Activated effector memory CD4-positive, alpha-beta T cell treated with anti-CD3 and anti-CD28 coated beads, Interleukin-2, amount 50 U/mL, for 16 hours (primary cell): ENCODE measurements at places on chromosomes 1 and 21.

DNA sequence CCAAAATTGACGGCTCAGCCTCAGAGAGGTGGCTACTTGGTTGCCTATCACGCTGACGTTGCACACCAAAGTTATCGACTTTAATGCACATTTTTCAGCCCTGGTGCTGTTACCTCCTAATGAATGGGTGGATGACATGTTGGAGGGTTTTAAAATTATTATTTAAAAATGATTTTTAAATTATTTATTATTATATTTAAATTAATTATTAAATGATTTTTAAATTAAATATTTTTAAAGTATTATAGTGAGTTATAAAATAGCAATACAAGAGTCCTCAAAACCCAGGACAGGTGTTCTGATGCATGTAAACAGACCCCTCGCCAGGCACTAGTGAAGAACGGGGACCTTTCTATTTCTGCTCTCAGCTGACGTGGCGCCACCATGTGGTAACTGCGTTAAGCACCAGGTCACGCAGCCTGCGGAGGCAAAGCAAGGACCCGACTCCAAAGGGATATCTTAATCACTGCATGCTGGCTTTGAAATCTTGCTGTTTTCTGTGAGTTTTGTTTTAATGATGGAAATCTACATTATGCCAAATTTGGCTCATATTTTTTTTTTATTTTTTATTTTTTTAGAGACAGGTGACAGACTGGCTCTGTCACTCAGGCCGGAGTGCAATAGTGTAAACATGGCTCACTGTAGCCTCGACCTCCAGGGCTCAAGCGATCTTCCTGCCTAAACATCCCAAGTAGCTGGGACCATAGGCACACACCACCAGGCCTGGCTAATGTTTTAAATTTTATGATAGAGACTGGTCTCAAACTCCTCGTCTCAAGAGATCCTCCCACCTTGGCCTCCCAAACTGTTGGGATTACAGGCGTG lies 22.6 kb downstream of the CASP9 start:
- peak; percentile 80 for DNase-seq

DNA sequence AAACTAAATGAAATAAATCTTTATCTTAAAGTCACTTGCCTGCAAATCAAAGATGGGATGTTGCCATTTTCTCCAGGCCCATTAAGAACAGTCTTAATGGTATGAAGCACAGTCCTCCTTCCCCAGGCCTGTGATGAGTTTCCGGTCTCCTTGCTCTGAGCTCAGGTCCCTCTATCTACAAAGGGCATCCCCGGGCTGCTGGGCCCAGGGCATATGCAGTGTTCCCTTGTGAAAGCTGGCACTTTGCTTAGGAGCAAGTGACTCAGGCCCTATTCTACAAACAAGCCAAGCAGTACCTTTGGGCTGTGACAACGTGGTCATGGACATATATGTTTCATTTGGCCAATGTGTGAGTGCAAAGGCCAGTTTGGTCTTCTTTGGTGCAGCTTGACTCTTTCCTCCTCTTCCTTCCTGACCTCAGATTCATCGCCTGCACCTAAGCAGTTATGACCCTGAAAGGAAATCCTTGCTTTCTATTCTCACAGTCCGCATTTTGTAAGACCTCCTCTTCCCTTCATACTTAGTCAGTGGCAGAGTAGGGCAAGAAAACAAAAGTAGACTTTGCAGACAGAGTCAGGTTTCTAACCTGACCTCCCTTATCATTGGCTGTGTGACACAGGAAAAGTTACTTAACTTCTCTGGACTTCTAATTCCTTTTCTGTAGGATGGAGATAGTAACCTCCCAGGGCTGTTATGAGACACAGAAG lies 109.5 kb downstream of the ERG start:
- no peak for DNase-seq

GRCh38 chr1:162710780-162711465 lies 78.7 kb downstream of the DDR2 start:
- DNase-seq, result no peak

- no peak for DNase-seq
Observed at GRCh38 chr1:239383714-239384113, 2.7 kb upstream of the CHRM3 start.

- DNase-seq, result peak; percentile 71
Observed at GRCh38 chr1:64962441-64962840, 3.9 kb downstream of the JAK1 start.

GRCh38 chr1:228349701-228350171 lies 56.9 kb downstream of the TRIM11 start:
- peak; percentile 38 for DNase-seq

DNA sequence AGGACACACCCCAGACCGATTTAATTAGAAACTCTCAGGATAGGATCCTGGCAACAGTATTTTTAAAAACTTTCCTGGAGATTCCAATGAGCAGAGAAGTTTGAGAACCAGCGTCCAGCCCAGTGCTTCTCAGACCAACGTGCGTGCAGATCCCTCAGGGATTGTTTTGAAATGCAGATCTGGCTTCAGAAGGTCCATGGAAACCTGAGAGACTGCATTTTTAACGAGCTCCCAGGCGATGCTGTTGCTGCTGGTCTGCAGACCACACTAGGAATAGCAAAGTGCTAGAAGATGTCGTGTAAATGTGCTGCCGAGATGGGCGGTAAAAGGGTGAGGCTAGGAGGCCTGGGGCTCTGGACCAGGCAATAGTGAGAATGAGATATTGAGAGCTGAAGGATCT lies 18.4 kb upstream of the CASQ1 start:
- no peak for DNase-seq

GRCh38 chr21:32096411-32096810 lies 182.4 kb downstream of the MIS18A start:
- no peak for DNase-seq

DNA sequence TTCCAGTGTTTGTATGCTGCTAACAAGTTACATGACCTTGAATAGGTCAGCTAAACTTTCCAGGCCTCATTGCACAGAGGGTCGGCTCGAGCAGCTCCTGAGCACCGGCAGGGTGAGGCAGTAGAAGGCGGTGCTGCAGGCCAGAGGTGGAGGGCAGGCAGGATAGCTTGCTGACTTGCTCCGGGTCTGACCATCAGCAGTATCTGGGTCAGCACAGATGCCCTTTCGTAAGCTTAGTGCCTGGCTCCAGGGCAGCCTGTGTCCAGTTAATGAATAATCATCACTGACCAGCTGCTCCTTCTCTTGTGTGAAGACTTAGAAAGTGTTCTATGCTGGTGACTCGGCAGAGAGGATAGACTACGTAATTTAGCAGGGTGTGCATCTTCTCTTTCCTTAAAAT lies 6.9 kb downstream of the MAPKAPK2 start:
- no peak for DNase-seq

GRCh38 chr1:91201694-91202093 lies 179.9 kb upstream of the ZNF644 start:
- DNase-seq, result no peak

- no peak for DNase-seq
Observed at GRCh38 chr1:73331726-73332125, 866.2 kb downstream of the LRRIQ3 start.

- no peak for DNase-seq
Observed at GRCh38 chr1:67684526-67685066, 405 bp upstream of the GADD45A start.

- no peak for DNase-seq
Observed at GRCh38 chr21:26686278-26686677, 113.2 kb upstream of the CYYR1 start.

DNA sequence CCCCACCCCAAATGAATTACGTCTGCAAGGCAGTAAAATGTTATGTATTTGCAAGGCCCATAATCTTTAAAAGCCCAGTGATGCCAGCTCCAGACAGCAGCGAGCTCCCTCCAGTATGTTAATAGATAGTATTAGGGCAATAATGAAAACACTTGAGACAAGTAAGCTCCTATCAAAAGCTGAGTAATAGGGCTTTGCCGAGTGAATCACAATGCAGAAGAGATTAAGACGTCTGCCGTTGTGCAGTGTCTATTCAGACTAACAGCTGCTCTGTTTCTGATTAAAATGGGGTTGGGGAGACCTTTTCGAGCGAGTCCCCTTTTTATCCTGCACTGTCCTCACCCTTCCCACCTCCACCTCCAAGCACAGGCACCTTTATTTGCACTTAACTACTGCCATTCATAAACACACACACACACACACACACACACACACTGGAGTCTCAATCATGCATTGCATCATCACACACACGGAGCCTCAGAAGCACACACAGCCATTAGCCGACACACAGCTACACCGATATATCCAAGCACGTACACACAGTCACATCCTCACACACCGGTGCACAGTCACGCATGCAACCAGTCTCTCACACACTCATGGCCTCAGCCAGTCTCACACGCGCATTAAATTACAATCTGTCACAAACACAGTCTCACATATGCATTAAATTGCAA lies 46.0 kb upstream of the FOXO6 start:
- no peak for DNase-seq

DNA sequence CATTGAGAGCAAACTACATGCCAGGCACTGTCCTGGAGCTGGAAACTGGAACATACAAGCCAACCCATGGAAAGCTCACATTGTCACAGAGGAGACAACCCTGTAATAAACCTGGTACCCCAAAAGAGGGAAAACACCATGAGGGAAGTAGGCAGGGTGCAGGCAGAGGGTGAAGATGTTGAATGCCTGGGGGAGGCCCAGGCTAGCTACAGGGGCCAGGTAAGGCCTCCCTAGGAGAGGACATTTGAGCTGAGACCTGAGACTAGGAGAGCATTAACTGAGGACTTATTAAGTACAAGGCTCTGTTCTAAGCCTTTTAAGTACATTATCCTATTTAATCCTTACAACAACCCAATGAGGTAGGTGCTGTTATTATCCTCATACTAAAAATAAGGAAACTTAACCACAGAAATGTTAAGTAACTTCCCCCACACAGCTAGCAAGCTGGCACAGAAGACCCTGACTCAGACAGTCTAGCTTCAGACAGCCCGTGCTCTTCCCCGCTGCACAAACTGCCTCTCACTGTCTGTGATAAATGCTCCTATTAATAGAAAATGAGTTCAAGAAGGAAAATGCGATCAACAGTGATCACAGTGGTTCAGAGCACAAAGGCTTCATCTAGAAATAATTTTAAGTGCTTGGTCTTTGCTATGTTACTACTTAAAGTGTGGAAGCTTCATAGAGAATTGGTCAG lies 41.8 kb downstream of the ZNF281 start:
- DNase-seq, result no peak

- no peak for DNase-seq
Observed at GRCh38 chr1:54723985-54724384, 8.3 kb downstream of the TTC4 start.

- no peak for DNase-seq
Observed at GRCh38 chr1:21909787-21910503, 27.2 kb downstream of the HSPG2 start.

DNA sequence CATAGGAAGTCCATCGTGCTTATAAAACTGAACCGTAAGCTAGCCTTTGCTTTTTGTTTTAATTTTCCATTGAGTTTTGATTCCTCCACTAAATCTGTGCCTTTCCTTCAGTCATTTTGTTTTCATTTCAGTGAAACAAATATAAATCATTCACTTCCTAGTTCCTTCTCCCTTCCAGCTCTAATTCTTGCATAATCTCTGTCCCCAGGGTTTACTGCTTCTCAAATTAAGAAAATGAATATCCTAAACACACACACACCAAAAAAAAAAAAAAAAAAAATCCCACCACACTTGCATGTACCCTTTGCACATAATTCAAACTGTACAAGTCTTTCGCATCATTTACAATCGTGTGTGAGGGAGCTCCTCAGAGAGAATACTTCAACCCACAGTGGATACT lies 6.8 kb downstream of the KCNH1 start:
- no peak for DNase-seq

- no peak for DNase-seq
Observed at GRCh38 chr1:202285908-202286307, 55.8 kb downstream of the UBE2T start.

- DNase-seq, result peak; percentile 82
Observed at GRCh38 chr1:30707412-30708360, 15.7 kb downstream of the MATN1 start.

DNA sequence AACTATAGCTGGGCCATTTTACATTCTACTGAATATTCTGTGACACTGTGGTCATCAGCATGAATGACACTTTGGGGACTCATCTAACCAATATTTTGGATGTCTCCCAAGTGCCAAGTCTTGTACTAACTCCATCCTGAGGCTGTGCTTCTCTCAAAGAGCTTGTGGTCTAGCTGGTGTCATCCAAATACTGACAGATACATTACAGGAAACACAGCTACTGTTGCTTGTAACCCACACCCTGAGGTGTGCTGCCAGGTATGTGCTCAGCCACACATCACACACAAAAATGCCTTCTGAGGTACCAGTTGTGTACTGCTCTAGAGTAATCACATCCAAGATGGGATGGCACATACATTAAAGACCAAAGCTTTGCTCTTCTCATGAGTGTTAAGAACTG lies 81.6 kb downstream of the ST6GALNAC5 start:
- DNase-seq, result no peak

GRCh38 chr1:160706526-160707235 lies 4.9 kb downstream of the CD48 start:
- DNase-seq, result no peak

GRCh38 chr1:214856843-214857242 lies 225.7 kb upstream of the KCNK2 start:
- no peak for DNase-seq

GRCh38 chr21:45918835-45919447 lies 62.6 kb upstream of the COL6A1 start:
- DNase-seq, result no peak

DNA sequence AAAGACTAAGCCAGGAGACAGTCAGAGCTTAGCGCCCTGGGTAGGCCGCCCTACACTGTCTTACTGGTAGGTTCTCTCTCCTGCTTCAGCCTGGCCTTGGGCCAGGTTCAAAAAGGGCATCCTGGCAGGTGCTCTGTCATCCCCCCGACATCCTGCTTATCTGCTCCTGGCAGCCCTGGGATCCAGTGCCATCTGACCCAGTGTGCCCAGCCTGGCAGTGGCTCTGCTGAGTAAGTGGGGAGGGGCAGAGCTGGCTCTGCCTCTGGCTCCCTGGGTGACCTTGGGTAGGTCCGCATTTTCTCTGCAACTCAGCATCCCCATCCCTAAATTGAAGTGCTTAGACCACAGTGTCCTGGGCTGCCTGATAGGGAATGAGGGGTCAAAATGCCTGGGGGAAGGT lies 549.9 kb downstream of the PTPRU start:
- DNase-seq, result no peak

DNA sequence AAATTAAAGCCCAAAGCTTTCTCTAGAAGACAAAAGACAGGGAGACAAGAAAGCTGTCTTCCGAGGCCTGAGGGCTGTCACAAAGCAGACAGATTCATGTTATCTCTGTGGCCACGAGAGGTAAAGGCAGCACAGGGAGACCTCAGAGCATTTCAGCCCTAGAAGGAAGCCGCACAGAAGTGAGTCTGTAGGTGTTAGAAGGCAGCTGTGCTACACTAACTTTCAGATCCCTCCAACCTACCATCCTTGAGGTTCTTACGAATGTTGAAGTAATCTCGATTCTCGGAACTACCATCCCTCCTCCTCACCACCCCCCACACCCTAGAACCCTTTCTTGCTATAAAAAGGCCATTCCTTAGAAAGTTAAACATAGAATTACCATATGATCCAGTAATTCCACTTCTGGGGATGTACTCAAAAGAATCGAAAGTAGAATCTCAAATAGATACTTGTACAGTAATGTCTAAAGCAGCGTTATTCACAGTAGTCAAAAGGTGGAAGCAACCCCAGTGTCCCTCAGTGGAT lies 21.5 kb upstream of the LYST start:
- peak; percentile 80 for DNase-seq

- no peak for DNase-seq
Observed at GRCh38 chr21:17738176-17738953, 80.8 kb downstream of the C21orf91 start.
